ENCODE measurements at places on chromosomes 5 and 9. TPM values are rescaled to one million over a fixed set of nuclear protein-coding genes. Genes with fewer than 3 reads are reported as not detected.

Gene SMAD5
- polyA plus RNA-seq: 98.3 TPM

Gene DMGDH
- 1.7 TPM for polyA plus RNA-seq

Gene SPINK13
- polyA plus RNA-seq: not detected

Gene KCNV2
- not detected for polyA plus RNA-seq

DNA sequence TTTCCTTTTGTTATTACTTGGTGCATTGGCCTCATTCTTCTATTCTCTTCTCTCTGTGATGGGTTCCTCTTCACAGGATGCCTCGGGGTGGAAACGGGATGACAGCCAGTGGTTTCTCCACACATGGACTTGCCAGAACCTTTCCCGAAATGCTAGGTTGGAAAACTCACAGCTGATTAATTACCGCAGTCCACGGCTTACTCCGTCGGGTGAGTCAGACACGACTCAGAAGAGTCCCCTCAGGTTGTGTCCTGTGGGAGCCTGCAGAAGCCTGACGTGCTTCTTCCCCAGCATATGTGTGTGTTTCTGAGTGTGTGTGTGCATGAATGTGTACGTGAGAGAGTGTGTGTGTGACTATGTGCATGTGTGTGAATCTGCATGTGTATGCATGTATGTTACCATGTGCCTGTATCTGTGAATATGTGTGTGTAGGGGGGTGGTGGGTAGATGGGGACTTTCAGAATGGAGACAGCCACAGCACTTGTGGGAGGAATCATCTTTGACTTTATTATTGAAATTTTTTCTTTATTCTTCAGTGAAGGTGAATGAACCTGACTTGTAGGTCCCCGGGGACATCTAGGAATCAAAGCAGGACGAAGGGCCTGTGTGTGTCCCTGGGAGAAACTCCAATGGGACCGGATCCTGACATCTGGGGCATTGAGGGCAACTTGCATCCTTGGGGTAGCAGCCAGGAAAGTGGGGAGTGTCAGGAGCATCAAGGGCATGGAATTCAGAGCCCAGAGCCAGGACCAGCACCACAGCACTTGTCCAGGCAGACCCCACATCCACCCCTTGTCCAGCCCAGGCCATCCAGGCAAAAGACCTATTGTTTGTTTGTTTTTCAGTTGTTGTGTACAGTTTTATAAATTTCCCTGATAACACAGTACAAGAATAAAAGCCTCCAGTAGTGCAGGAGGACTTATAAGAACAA is 21.9 kb upstream of the MED10 start:
- DNase-seq: no peak

- no peak for DNase-seq
Observed at GRCh38 chr5:137156180-137156579, 342.9 kb downstream of the SPOCK1 start.

DNA sequence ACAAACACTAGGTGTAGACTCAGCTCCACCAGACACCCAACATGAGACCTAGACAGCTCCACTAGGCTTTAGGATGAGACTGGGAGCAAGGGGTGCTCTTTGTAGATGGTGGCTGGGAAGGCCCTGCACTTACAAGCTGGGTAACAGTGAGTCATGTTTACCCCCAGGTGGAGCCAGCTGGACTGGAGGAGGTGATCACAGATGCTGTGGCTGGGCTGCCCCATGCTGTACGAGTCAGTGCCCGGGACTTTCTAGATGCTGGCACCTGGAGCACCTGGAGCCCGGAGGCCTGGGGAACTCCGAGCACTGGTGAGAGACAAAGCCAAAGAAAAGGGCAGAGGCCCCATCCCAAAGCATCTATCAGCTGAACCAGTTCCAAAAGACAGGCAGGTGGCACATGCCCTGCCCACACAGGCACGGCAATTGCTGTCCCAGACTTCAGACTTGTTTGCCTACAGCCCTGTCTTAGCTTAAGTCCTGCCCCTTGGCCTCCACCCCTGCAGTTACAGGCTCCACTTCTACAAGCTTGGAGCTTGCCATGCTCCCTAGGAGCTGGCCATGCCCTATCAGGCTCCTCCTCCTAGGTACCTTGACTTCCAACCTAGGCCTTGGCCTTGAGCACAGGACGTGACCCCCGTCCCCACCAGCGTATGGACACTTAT is 2.7 kb downstream of the CCL27 start:
- DNase-seq: no peak

DNA sequence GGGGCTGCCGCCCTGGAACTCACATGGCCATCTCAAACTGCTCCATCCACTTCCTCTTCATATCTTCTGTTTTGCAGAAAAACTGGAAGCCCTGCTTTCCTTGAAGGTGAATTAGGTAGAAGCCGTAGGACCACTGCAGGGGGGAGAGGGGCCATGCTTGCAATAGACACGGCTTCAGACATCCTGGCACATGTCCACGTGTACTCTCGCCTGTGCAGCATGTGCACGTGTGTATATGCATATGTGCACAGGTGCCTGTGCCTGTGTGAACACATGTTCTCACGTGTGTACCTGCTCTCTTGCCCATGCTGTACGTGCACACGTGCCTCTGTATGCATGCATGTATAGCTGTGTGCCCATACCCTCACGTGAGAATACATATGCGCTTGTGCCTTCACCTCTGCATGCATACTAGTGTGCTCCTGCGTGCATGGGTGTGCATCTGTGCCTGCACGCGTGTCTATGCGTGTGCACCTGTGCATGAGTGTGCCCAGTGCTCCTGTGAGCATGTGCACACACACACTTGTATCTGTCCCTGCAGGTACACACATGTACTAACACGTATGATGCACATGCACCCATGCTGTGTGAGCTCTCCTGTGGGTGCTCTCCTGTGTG is 47.7 kb upstream of the SARDH start:
- no peak for DNase-seq

Data from AG04450 (cell line).